ENCODE measurements at places on chromosomes 7 and 10.

- no peak for DNase-seq
Measured at GRCh38 chr10:117134056-117134305, 4.1 kb downstream of the VAX1 start.

- DNase-seq: no peak
Measured at GRCh38 chr7:139854803-139855497, 25.9 kb downstream of the TBXAS1 start.

DNA sequence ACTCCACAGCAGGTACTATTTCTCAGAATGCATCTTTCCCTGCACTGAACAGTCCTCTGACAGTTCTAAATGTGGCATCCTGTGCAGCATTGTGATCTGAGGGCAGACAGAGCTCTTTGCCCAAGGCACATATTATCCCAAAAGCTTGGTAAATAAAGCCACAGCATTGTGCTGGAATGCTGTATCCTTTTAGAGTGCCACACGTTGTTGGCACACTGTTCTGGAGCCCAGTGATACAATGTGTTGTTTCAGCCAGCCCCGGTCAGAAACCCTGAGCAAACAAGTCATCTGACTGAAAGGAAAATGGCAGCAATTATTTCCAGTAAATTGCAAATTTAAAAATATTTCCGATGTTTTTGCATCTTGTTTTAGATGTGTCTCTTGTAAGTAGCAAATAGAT is 45.4 kb downstream of the NAMPT start:
- DNase-seq: peak; percentile 55

DNA sequence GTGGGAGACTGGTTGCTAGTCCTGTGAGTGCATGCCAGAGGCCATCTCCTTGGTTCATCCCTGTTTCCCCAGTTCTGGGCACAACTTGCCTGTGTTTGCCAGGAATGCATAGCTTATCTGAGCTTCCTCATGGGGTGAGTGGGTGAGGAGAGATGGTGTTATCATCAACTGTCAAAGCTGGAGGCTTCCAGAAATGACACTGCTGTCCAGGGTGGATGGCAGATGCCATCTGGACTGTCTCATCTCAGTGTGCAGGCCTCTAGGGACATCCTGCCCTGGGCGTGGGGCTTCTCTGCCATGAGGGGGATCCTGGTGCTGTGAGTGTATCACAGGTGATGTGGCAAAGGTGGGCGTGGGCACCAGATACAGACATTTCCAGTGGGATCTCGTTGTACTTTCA is 328.6 kb downstream of the DPP6 start:
- no peak for DNase-seq

GRCh38 chr10:42926843-42927242 is 144.2 kb downstream of the BMS1 start:
- peak; percentile 49 for DNase-seq

DNA sequence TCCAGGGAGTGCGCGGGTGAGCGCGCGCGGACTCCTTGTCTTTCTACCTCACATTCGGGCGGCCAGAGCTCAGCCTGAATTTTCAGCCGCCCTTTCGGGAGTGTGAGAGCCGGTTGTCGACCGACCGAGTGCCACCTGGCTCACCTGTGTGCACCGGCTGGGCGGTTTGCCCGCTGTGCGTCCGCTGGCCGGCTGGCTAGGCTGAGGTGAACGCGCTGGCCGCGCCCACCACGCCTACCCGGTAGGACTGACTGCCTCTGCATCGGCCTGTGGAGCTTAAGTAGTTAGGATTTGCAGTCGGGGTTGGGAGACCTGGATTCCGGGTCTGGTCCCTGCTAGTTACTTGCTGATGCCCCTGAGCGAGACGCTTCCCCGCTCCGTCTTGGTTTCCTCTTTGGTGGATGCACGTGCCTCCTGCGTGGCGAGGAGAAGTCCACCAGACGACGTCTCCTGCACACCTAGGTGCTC is 553 bp downstream of the TSPAN15 start:
- DNase-seq: no peak

DNA sequence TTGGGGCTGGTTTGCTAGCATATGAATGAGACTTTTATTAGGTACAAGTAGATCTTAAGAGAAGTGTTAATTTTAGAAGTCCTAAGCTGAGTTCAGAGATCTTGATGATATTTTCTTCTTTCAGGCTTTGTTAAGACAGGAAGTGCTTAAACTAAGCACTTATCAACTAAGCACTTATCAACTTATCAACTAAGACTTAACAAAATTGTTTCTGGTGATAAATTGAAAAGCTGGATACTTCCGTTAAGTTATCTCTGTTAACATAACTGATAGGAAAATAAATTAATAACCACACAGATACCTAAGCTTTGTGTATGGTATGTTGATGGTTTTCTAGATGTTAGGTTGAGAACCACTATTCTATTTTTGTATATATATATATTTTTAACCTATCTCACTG is 113.7 kb downstream of the PHTF2 start:
- no peak for DNase-seq

GRCh38 chr7:112350585-112350984 is 99.7 kb upstream of the IFRD1 start:
- no peak for DNase-seq

- DNase-seq: no peak
Measured at GRCh38 chr7:47531584-47532492, 50.1 kb downstream of the TNS3 start.

DNA sequence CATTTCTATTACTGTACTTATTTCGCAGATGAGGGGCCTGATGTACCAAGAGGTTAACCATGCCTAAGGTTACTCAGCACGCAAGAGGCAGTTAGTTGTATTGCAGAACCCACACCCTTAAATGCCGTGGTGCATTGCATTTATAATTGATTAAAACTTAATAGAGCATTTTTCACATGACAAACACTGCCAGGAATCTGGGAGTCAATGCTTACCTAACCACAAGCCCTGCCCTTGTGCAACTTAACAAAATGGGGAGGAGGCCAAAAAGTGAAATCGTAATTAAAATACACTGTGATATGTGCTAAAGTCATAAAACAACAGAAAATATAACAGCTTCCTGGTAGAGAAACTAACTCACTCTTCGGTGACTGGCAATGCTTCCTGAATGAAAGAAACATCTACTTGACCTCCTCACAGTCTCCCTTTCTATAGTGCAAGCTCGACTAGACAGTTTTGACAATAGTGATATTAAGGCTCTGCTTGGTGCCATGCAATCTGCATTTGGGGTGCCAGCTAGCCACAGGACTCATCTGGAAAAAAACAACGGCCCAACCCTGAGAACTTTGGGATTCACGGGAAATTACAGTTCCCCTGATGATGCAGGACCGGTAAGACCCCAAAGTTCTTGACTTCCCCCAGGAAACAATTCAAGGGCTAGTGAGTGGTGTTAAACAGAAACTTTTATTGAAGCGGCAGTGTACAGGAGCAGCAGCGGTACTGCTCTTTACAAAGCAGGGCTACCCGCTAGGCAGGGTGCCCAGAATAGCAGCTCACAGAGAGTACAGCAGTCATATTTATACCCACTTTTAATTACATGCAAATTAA is 612.4 kb downstream of the TNS3 start:
- peak; percentile 71 for DNase-seq

GRCh38 chr7:99407872-99408378 is 472 bp downstream of the PDAP1 start:
- peak; percentile 87 for DNase-seq

DNA sequence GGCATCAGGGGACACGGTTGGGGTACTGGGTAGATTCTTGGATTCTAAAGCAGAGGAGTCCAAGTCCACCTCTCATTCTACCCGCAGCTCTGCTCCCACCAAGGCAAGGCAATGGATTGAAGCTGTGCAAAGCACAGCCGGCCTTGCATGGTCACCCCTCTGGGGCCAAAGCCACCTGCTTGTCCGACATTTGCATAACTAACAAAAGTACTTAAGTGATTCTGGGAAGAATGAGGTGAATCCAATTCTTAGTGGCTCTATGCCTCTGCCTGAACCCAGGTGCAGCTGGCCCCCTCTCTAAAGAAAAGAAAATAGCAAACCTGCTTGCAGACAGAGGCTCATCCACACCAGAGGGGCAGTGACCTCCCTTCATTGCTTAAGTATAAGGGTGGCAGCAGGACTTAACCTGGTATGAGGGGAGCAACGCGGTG is 10.7 kb upstream of the COBL start:
- DNase-seq: no peak

GRCh38 chr7:64733550-64734240 is 60.5 kb upstream of the ZNF138 start:
- no peak for DNase-seq

- DNase-seq: no peak
Measured at GRCh38 chr10:57628592-57629284, 639.0 kb downstream of the IPMK start.

DNA sequence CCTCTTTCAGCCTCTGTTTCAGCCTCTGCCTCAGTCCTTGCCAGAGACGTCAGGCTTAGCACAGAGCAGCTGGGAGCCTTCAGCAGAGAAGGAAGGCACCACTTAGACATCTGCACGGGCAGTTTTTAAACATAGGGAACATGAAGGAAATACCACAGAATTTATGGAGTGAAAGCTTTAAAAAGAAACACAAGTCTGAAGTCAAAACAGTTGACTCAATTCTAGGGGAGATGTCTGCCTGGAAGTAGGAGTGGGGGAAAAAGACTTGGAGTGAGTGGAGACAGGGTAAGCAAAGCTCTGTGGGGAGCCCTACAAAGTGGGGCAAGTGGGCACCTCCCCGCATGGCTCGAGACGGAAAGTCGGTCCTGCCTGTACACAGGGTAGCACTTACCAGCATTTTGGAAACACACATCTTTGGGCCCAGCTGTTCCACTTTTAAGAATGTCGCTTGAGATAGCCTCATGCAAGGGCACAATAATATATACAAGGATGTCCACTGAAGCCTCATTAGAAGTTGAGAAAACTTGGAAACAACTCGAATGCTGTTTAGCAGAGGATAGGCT is 5.0 kb upstream of the TBXAS1 start:
- peak; percentile 40 for DNase-seq

DNA sequence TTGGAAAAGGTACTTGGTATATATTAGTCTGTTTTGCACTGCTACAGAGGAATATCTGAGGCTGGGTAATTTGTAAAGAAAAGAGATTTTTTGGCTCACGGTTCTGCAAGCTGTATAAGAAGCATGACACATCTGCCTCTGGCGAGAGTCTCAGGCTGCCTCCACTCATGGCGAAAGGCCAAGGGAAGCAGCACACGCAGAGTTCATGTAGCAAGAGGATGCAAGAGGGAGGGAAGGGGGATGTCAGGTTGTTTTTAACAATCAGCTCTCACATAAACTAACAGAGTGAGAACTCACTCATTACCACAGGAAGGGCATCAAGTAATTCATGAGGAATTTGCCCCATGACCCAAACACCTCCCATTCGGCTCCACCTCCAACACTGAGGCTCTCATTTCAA is 484.8 kb upstream of the DPP6 start:
- no peak for DNase-seq

DNA sequence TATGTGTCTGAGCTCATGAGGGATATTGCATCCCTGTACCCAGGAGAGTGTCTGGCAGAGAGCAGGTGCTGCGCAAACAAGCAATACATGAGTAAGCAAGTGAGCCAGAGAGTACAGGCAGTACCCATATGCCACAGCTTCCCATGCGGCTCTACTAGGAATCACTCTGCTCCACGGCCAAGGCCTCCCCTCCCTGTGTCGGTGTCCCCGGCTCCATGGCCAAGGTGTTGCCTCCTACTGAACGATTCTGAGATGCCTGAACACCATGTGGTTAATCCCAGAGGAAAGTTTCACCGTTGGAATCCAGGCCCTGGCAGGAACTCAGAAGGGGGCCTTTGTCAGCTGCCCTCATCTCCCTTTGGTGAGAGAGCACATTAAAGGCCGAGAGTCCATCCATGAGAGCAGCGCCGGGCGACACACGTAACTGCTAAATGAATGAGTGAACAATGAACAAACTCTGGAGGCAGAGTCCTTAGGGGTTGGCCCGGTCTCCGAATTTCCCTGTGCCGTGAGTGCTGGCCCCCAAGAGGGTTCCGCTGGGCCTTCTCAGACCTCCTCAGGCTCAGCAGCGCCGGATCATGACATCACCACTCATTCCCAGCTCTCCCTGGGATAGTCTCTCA is 136.0 kb upstream of the FAM20C start:
- DNase-seq: no peak

- no peak for DNase-seq
Measured at GRCh38 chr7:767941-768731, 41.1 kb upstream of the PRKAR1B start.

GRCh38 chr7:157371296-157371695 is 34.5 kb downstream of the DNAJB6 start:
- DNase-seq: no peak

GRCh38 chr7:23530405-23530804 is 1.4 kb downstream of the TRA2A start:
- DNase-seq: peak; percentile 29

DNA sequence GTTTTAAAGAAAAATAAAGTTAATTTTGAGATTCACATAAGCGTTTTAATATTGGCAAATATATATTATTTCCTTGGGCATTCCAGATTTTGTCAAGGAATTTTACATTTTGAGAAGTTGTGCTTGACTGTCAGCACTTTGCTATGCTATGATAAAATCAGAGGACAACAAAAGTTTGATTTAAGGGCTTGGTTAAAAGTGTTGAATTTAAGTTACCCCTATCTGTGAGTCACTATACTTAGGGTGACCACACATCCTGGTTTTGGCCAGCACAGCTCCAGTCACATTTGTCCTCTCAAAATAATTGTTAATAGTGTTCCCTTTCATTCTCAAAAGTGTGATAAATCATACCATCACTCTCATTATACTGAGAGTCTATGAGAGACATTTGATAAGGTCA is 34.2 kb upstream of the ANK3 start:
- DNase-seq: peak; percentile 69

GRCh38 chr7:117296066-117296465 is 26.8 kb downstream of the WNT2 start:
- DNase-seq: no peak

DNA sequence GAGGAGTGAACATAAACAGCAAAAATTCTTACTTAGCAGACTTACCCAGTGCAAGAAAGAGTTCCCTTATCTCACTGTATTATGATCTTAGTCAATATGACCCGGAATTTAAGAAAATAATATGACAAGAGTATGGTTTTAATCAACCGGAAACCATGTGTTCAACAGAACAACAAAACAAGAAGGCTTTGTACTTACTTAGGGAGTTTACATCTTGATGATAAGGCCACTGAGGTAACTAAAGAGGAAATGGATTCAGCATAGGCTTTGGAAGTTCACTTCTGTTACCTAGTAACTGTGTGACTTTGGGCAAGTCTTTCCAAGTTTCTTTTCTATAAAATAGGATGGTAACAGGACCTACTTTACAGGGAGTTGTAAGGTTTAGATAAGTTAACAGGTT is 7.4 kb upstream of the FAS start:
- DNase-seq: no peak

DNA sequence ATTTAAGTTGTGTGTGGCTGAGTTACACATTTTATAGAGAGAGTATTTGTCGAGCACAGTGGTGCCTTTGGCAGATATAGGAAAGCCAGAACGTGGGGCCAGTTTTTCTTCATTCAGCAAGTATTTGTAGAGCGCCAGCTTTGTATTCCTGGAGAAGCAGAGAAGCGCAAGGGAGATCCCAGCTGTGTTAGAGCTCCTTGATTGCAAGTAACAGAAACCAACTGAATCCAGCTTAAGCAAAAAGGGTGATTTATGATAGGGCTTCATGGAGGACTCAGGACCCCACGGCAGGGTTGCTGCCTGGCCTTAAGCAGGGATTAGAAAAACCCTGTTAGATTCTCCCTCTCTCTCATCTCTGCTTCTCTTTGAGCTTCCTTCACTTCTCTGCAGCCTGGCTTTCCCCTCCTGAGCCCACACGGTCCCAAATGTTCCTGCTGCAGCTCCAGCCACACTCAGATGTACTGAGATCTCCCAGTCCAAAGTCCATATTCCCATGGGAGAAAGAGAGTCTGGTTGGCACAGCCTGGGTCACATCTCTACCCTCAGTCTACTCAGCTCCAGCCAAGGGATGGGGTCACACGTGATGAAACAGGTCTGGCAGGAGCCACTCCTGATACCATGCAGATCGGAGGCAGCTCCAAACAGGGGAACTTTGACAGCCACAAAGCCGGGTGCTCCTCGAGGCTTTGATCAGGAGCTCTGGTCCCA is 16.7 kb downstream of the UBTD1 start:
- DNase-seq: no peak

Measured in EH (cell line).